ENCODE measurements at places on chromosomes 11 and 22.

DNA sequence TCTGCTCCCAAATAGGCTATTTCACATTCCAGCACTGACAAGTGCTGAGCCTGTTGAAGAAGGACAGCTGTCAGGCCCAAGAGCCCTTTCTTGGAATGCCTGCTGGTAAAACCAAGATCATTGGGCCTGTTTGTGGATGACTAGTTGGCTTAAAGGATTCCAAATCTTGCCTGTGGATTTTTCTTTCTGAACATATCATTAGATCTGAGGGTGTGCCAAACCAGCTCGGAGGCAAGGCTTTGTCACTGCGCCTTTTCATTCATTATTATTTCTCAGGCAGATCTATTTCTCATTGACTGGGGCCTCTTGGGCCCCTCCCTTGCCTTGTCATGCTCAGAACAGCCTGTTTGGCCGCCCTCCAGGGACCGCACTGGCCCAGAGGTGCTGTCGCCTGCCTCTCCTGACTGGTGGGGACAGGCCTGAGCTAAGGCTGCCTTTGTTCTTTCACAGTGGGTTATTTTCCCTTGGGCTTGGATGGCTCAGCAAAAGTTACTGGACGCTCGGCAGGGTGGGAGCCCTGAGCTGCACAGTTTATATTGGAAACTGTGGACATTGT lies 222.7 kb upstream of the SESN3 start:
- peaks cover 14% of the 10 kb centered on the region for H3K27me3 ChIP-seq
- H3K27ac ChIP-seq, result no peak overlapping the region
- DNase-seq, result no peak

DNA sequence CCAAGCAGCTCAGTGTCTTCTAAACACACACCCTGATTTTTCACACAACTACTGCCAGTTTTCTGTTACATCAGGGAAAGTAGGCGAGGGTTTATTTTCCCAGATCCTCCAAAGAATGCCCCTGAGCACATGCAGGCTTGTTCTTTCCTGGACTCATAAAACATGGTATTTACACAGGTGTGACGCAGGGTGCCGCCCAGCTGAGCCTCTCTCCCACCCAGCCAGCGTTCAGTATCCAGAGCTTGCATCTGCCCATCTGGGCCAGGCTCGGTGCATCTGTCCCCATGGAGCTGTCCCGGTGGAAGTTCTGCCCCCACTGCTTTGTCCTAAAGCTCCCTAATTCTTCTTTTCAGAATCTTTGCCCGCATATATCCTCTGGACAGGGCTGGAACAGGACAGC lies 44.8 kb upstream of the ISX start:
- peaks cover 15% of the 10 kb centered on the region for H3K27me3 ChIP-seq
- peaks cover 5% of the 10 kb centered on the region for H3K4me1 ChIP-seq
- H3K36me3 ChIP-seq, result no peaks in the 10 kb centered on the region
- no peak for DNase-seq

DNA sequence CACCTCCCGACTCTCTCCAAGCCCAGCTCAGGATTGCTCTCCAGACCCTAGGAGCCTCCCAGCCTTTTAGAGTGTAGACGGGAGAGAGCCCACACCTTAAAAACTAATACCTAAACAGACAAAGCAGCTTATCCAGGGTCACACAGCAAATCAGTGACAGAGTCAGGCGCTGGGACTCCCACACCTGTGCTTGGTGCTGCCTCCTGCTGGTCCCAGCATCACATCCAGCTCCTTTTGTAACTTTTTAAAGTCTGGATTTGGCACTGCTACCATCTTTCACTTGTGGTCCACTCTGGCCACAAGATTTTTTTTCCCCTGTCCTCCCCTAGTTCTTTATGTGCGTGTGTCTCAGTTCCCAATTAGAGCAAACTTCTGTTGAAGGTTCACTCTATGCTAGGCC lies 4.7 kb downstream of the ANO1 start:
- peaks cover 41% of the 10 kb centered on the region for H3K27me3 ChIP-seq
- no peak for DNase-seq
- no peak overlapping the region for H3K4me3 ChIP-seq
- H3K4me1 ChIP-seq, result peaks cover 11% of the 10 kb centered on the region

- DNase-seq, result no peak
- no peak overlapping the region for H3K4me3 ChIP-seq
- no peaks in the 10 kb centered on the region for H3K4me1 ChIP-seq
- no peaks in the 10 kb centered on the region for H3K36me3 ChIP-seq
- peaks cover 20% of the 10 kb centered on the region for H3K27me3 ChIP-seq
Measured at GRCh38 chr11:10676919-10677318, 16.6 kb downstream of the IRAG1 start.

GRCh38 chr22:34861787-34862186 lies 204.2 kb upstream of the ISX start:
- no peak for DNase-seq
- peaks cover 4% of the 10 kb centered on the region for H3K27me3 ChIP-seq
- no peaks in the 10 kb centered on the region for H3K36me3 ChIP-seq
- no peak overlapping the region for H3K27ac ChIP-seq

GRCh38 chr11:1757861-1758610 lies 5.7 kb downstream of the CTSD start:
- no peaks in the 10 kb centered on the region for H3K36me3 ChIP-seq
- H3K27me3 ChIP-seq, result no peaks in the 10 kb centered on the region
- no peaks in the 10 kb centered on the region for H3K4me1 ChIP-seq
- DNase-seq, result no peak
- H3K4me3 ChIP-seq, result no peak overlapping the region

DNA sequence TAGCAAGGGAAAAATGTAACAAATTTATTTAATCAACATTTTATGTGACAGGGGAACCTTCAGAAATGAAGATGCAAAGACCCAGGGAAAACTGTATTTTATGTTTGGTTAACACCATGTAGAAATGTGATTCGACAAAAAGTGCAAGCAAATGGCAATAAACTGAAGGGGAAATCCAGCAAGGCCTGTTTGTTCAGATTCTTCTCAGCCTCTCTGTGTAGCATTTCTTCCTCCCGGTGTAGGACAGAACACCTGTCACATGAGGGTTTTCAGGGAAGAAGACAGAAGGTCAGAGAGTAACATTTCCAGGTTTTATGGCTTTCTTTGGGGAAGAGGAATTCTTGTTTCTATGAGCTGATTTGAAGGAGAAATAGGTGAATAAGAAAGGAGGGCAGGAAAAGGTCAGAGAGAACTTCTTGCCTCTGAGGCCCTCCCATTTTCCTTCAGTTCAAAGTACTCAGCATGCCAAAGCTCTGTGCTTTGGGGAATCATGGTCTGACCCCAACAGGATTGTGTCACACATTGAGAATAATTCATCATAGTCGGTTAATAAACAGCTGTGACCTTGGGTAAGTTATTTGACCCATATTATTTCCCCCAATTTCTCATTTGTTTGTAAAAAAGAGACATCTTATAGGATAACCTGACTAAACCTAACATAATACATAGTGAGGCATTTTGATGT lies 45.5 kb upstream of the ME3 start:
- peaks cover 10% of the 10 kb centered on the region for H3K4me1 ChIP-seq
- no peak for DNase-seq
- no peak overlapping the region for H3K4me3 ChIP-seq

- peaks cover 18% of the 10 kb centered on the region for H3K4me1 ChIP-seq
- H3K4me3 ChIP-seq, result no peak overlapping the region
- DNase-seq, result no peak
- no peak overlapping the region for H3K27ac ChIP-seq
Measured at GRCh38 chr11:13260201-13260962, 17.2 kb upstream of the BMAL1 start.

- no peaks in the 10 kb centered on the region for H3K36me3 ChIP-seq
- H3K4me3 ChIP-seq, result no peak overlapping the region
- H3K4me1 ChIP-seq, result peaks cover 9% of the 10 kb centered on the region
- DNase-seq, result no peak
Measured at GRCh38 chr11:112837162-112837826, 123.9 kb upstream of the NCAM1 start.

- peaks cover 2% of the 10 kb centered on the region for H3K36me3 ChIP-seq
- H3K4me3 ChIP-seq, result no peak overlapping the region
- peaks cover 19% of the 10 kb centered on the region for H3K27me3 ChIP-seq
- H3K4me1 ChIP-seq, result peaks cover 29% of the 10 kb centered on the region
Measured at GRCh38 chr22:48825802-48826520, 1001.7 kb downstream of the BRD1 start.

GRCh38 chr11:76175783-76176182 lies 30.5 kb downstream of the WNT11 start:
- H3K27me3 ChIP-seq, result peaks cover 18% of the 10 kb centered on the region
- no peak for DNase-seq

GRCh38 chr22:37803639-37804351 lies 3.9 kb upstream of the GCAT start:
- H3K27me3 ChIP-seq, result peaks cover 3% of the 10 kb centered on the region
- H3K4me1 ChIP-seq, result peaks cover 33% of the 10 kb centered on the region
- H3K27ac ChIP-seq, result peak overlapping the region; percentile 91
- DNase-seq, result no peak
- peak overlapping the region; percentile 83 for H3K4me3 ChIP-seq

- DNase-seq, result no peak
- peaks cover 1% of the 10 kb centered on the region for H3K36me3 ChIP-seq
- H3K4me3 ChIP-seq, result no peak overlapping the region
- H3K27me3 ChIP-seq, result peaks cover 13% of the 10 kb centered on the region
- no peak overlapping the region for H3K27ac ChIP-seq
- H3K4me1 ChIP-seq, result no peaks in the 10 kb centered on the region
Measured at GRCh38 chr22:48754611-48755058, 1073.0 kb downstream of the BRD1 start.

DNA sequence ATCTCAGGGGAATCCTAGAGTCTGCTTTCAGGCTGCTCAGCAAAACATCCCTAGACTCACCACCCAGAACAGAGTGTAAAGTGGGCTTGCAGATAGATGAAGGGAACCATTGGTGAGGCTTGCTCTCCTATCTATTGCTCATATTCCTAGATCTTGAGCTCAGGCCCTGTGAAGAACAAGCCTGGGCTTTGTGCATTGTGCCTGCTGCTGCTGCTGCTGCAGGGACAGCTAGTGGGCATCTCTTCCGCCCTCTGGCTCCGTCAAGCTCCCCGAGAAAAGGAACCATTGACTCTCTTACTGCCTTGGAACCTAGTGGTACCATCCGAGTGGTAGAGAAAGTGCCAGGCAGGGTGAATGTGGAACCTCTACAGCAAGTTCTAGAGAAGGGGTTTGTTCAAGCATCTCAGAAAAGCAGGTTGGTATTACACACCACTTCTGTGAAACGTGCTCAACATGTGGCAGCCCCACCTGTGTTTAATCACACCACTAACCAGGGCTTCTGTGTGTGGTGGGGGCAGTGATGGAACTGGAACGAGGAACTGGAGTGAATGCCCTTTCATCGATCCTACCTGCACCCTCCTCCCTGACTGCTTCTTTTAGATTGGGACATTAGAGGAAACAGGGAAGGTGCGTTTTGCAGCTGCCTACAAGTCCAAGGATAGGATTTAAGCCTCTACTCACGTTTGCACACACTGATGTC lies 4.4 kb downstream of the BACE1-AS start:
- no peaks in the 10 kb centered on the region for H3K27me3 ChIP-seq
- H3K4me1 ChIP-seq, result peaks cover 26% of the 10 kb centered on the region
- no peak overlapping the region for H3K4me3 ChIP-seq
- peak overlapping the region; percentile 63 for H3K27ac ChIP-seq
- DNase-seq, result no peak

GRCh38 chr11:62842171-62842741 lies 2.9 kb upstream of the WDR74 start:
- no peaks in the 10 kb centered on the region for H3K27me3 ChIP-seq
- H3K4me1 ChIP-seq, result peaks cover 11% of the 10 kb centered on the region
- H3K36me3 ChIP-seq, result peaks cover 6% of the 10 kb centered on the region
- DNase-seq, result peak; percentile 23
- H3K27ac ChIP-seq, result no peak overlapping the region

DNA sequence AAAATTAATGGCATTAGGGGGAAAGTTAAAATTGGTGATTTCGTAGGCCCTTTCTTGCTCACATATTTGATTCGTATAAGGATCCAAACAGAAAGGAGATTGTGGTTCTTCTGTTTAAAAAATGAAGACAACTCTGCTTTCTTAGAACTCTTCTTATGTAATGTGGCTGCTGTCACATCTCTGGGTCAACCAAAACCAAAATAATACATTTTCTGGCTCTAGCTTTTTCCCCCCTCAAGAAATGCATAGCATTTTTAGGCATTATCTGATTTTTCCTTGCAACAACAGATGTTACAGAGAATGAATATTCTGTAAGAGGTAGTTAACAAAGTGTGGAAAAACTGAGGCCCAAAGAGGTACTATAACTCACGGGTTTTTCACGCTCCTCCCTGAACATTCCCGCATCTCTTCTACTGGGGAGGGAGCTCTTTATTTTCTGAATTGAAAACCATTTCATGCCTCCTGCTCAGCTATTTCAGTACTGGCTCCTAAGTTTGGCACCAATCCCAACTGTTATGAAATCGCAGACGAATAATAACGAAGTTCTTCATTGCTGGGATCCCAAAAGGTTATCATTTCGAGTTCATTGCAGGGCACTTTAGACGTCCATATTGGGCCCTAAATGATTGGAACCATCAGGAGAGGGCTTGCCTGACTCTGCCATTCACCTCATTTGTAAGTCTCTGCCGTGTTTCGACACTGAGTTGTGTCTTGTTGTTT lies 17.1 kb downstream of the GRAP2 start:
- DNase-seq, result no peak
- H3K27me3 ChIP-seq, result peaks cover 23% of the 10 kb centered on the region
- H3K27ac ChIP-seq, result no peak overlapping the region
- H3K4me3 ChIP-seq, result no peak overlapping the region
- no peaks in the 10 kb centered on the region for H3K36me3 ChIP-seq

DNA sequence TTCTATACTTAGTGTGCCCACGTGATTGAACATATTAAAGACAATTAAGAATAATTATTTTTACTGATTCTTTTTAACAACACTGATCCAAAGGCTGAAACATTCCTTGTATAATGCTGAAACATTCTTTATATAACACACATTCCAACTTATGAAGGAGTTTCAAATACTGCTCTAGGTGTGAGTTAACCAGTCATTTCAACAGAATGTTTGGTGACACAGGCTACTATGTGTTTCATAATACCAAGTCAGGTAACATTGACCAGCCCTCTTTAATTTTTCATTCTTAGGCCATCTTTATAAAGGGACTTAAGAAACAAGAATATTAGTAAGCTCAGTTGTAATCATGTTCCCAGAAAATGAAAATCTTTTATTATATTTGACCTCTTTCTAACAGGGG lies 136.6 kb downstream of the ELP4 start:
- H3K27me3 ChIP-seq, result no peaks in the 10 kb centered on the region
- H3K4me1 ChIP-seq, result peaks cover 5% of the 10 kb centered on the region
- no peak for DNase-seq
- H3K4me3 ChIP-seq, result no peak overlapping the region
- H3K27ac ChIP-seq, result no peak overlapping the region
- H3K36me3 ChIP-seq, result peaks cover 1% of the 10 kb centered on the region

DNA sequence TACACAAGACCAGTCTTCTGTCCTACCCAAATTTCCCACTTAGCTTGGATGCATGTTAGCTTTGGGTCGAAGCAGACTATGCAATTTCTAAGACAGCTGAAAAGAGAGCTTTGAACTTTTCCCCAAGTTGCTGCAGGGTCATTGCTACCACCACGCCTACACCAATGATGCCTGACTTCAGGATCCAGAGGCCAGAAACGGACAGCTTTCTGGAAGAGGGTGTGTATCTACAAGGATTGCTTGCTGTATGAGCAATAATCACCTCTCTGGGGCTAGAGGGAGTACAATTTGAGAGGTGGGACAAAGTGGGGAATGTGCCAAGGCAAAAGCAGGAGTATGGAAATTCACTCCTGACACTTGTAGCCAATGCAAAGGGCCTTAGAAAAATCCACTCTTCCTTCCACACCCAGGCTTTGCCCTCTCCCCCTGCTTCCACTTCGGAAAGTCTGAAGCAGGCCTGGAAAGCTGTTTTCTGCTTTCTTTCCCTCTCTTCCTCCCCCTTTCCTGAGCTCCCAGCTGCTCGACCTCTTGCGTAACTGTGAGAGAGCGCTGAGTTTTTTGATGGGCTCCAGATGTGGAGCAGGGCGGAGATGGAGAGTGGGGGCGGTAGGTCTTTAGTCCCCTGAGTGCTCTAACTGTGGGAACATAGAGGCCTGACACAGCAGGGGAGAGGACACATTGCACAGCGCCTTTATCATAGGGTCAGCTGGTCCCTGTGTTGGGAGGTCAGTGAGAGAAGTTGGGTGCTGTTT lies 2.1 kb upstream of the PHLDB1 start:
- no peak for DNase-seq
- peaks cover 39% of the 10 kb centered on the region for H3K4me1 ChIP-seq
- peak overlapping the region; percentile 52 for H3K27ac ChIP-seq
